ENCODE measurements at places on chromosomes 2 and 18. TPM values are rescaled to one million over a fixed set of nuclear protein-coding genes. Genes with fewer than 3 reads are reported as not detected.

Gene REG1B
- total RNA-seq, result not detected

DNA sequence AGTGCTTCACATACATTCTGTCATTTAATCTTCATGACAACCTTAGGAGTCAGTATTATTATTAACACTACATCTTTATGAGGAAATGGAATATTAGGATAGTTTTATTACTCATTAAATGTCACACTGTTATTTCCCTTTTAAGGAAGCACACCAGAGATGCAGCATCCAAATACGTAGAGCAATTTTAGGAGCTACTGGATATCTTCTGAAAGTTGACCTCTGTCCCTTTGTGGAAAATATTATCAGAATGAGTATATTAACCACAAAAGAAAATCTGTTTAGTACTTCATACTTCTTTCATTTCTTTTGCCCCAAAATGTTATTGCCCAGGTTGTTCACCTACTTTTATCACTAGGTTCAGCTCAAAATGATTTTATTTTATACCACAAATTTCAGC, 72.9 kb upstream of the APCDD1 start:
- no peak overlapping the region for H3K27ac ChIP-seq
- H3K27me3 ChIP-seq, result no peaks in the 10 kb centered on the region
- no peaks in the 10 kb centered on the region for H3K36me3 ChIP-seq
- no peak for DNase-seq
- H3K4me3 ChIP-seq, result no peak overlapping the region

Gene NLRC4
- 1.3 TPM for total RNA-seq

- no peak overlapping the region for H3K27ac ChIP-seq
- no peak overlapping the region for H3K4me3 ChIP-seq
- no peaks in the 10 kb centered on the region for H3K4me1 ChIP-seq
- no peaks in the 10 kb centered on the region for H3K36me3 ChIP-seq
- DNase-seq, result no peak
Observed at GRCh38 chr2:118913131-118913802, 28.7 kb upstream of the MARCO start.

- H3K4me3 ChIP-seq, result no peak overlapping the region
- peak overlapping the region; percentile 85 for H3K27ac ChIP-seq
- no peaks in the 10 kb centered on the region for H3K27me3 ChIP-seq
- H3K4me1 ChIP-seq, result peaks cover 40% of the 10 kb centered on the region
- no peak for DNase-seq
Observed at GRCh38 chr18:76445741-76446232, 49.3 kb downstream of the ZNF516 start.

DNA sequence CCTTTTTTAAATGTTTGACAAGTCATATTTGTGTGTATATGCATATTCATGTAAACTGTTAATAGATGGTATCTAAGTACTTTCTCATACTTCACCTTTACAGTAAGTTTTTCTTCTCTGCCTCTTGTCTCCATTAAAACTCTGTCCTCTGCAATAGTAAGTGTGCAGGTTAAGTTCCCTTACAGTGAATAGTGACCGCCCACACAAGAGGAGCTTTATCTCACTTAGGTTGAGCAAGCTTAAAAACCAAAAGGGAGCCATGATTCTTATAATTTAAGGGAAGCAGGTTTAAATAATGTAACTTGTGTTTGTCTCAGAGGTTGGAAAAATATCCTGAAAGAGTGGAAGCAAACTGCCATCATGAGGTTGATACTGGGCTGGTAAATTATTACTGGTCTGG, 61.3 kb downstream of the MRPS9 start:
- H3K36me3 ChIP-seq, result peaks cover 64% of the 10 kb centered on the region
- H3K4me1 ChIP-seq, result no peaks in the 10 kb centered on the region
- H3K27me3 ChIP-seq, result no peaks in the 10 kb centered on the region
- no peak for DNase-seq
- H3K27ac ChIP-seq, result no peak overlapping the region

GRCh38 chr2:241796610-241797138, 12.3 kb upstream of the NEU4 start:
- no peak for DNase-seq
- H3K36me3 ChIP-seq, result no peaks in the 10 kb centered on the region
- no peaks in the 10 kb centered on the region for H3K4me1 ChIP-seq

Gene CXCR4
- total RNA-seq, result 1.2 TPM

GRCh38 chr18:74498712-74499627, 2.8 kb downstream of the CNDP2 start:
- peak overlapping the region; percentile 27 for H3K4me3 ChIP-seq
- peak overlapping the region; percentile 99 for H3K27ac ChIP-seq
- peaks cover 35% of the 10 kb centered on the region for H3K4me1 ChIP-seq
- no peaks in the 10 kb centered on the region for H3K27me3 ChIP-seq
- DNase-seq, result peak; percentile 62

Measured in stomach (tissue), 19 donors.